ENCODE measurements at places on chromosomes 16 and 17.

GRCh38 chr17:71801301-71801700 is 319.5 kb upstream of the SOX9 start:
- DNase-seq: no peak

- peak; percentile 54 for DNase-seq
Observed at GRCh38 chr16:2194852-2195321, 1.5 kb downstream of the CASKIN1 start.

- DNase-seq: no peak
Observed at GRCh38 chr16:497258-497657, 30.3 kb upstream of the CAPN15 start.

DNA sequence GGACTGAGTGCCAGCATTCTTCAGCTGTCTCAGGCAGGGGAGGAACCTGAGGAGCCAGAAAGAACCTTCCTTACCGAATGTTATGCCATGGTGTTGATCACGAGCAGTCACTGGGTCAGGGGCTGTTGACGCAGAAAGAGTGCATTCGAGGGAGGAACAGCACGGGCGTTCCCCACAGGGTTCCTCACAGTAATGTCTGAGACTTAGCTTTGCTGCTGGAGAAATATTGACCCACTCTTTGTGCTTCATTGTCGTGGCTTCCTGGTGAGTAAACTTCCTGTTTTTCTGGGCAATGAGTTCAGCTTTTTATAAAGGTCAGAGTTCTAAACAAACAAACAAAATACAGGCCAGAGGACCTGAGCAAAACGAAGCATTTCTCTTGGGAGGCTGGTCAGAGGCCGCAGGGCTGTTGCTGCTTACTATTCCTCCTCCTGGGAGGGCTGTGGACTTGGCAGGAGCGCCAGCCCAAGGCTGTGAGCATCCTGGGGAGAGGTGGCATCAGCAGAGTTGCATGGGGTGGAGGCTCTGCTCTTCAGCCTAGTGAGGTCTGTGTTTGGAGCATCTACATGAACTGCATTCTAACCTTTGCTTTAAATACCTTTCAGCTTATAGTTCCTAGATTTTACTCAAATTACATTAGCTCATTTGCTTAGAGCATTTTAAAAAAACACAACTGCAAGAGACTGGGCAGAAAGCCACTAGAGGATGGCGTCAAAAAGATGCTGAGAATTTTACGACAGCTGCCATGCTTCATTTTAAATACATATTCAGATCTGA is 143.1 kb upstream of the CACNG5 start:
- DNase-seq: no peak

- no peak for DNase-seq
Observed at GRCh38 chr16:70381604-70382342, 35.1 kb downstream of the DDX19A start.

GRCh38 chr17:32553168-32553567 is 66.4 kb downstream of the CDK5R1 start:
- DNase-seq: no peak

GRCh38 chr17:70906808-70907207 is 737.5 kb downstream of the KCNJ2 start:
- no peak for DNase-seq

- DNase-seq: no peak
Observed at GRCh38 chr16:86259499-86259898, 250.8 kb upstream of the FOXF1 start.

GRCh38 chr16:30737794-30738648 is 10.2 kb upstream of the PHKG2 start:
- no peak for DNase-seq

All from activated T-cell treated with anti-CD3 and anti-CD28 coated beads, Interleukin-2, amount 50 U/mL, for 48 hours (primary cell).